ENCODE measurements at places on chromosomes 13 and 19.

GRCh38 chr13:30577401-30577852, 40.3 kb upstream of the USPL1 start:
- peak; percentile 60 for DNase-seq

DNA sequence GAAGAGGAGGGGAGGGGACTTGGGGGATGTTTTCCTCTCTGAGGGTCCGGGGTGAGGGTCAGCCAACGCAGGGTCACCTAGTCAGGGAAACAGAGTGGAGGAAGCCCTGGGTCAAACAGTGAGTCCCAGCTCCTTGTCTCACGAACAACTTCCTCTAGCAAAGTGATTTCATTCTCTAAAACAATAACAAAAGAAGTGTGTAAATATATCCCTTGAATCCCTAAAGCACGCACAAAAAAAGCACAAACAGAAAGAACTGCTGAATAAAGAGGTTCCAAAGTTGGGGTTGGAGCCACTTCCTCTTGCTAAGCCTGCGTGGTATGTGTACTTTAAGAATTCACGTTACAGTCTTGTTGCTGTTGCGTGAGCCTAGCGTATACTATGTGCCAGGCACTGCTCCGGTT, 1.5 kb upstream of the C5AR2 start:
- DNase-seq: no peak

DNA sequence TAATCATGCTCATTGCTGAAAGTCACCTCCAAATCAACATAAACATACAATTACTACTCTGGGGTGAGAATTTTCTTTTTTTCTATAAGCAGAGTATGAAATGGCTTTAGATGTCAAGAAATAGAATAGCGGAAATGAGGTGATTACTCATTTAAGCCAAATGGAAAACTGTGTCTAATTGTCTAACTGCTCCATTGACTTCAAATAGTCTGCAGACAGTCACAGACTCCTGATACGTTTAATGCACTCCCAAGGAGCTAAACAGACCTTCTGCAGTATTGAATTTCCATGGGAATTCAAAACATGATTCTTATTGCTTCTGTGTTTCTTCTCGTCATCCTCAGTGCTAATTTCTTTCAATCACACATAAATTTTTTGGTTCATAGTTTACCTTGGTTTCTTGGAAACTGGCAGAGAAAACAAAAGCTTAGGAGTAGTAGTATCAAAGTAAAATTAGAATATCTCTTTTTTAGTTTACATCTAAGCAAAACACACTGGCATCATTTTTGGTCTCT, 865.2 kb upstream of the SLC10A2 start:
- DNase-seq: no peak

GRCh38 chr19:10286803-10287737, at the start of gene ICAM4:
Gene ICAM4, plus strand, starts transcription at chr19:10286955. Its CDS starts 58 bp downstream, at chr19:10287013.
- no peak for DNase-seq

- no peak for DNase-seq
Observed at GRCh38 chr13:48504606-48505005, 28.3 kb downstream of the RCBTB2 start.

- DNase-seq: no peak
Observed at GRCh38 chr13:89315287-89315686, 1644.1 kb downstream of the SLITRK5 start.
